ENCODE measurements at places on chromosomes 16 and 17.

DNA sequence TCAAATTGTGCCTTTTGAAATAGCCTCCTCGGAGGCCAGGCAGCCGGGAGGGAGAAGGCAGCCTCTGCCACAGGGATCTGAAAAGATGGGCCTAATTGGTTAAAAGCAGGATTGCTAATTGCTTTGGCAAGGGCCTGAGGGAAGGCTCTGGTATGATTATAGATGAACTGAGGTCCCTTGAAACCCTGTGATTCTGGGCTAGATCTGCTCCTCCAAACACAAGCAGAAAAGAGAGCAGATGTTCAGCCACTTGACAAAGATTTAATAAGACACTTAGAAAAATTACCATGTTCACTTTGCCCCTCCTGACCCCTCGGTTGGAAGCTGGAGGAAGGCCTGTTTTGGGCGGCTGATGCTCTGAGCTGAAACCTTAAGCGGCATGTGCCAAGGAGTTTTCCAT, 209.5 kb upstream of the MPHOSPH6 start:
- DNase-seq = no peak

- DNase-seq = no peak
These were observed 4.4 kb upstream of the HASPIN start for GRCh38 chr17:3719265-3719664.

GRCh38 chr17:39236981-39237441, 11.3 kb upstream of the STAC2 start:
- no peak for DNase-seq

- DNase-seq = no peak
These were observed 118.2 kb downstream of the MGAT5B start for GRCh38 chr17:76986365-76986764.

DNA sequence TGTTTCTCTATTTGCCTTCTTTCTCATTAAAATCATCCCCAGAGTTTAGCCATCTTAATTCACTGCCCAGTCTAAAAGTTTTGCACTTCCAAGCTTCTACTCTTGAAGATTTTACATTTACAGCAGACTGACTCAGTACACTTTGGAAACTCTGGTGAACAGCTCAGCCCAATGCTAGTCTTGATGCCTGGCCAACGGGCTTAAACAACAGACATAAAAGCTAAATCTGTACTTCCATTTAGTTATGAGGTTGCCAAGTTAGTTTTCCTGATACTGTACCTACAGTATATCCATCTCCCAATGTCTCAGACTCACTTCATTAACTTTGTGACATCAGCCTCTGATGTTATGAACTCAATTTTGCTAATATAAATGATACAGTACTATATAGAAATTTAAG, 891.8 kb upstream of the SOX9 start:
- no peak for DNase-seq

- DNase-seq = no peak
These were observed 15.3 kb downstream of the FOXN1 start for GRCh38 chr17:28521311-28522085.

DNA sequence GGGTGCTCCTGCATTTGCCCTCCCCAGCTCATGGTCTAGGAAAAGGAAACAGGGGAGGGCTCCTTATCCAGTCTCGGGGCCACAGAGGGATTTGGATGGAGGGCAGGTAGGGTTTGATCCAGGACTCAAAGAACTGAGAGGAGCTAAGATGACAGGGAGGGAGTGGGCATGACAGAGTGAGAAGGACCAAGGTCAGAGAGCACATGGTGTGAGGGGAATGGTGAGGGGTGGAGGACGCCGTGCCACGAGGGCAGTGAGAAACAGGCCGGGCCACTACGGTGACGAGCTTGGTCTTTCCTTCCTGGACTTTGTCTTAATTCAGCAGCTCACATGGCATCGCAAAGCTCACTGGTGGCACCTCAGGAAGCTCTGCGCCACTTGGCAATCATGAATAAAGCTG, 35.2 kb downstream of the IRF8 start:
- DNase-seq = no peak

DNA sequence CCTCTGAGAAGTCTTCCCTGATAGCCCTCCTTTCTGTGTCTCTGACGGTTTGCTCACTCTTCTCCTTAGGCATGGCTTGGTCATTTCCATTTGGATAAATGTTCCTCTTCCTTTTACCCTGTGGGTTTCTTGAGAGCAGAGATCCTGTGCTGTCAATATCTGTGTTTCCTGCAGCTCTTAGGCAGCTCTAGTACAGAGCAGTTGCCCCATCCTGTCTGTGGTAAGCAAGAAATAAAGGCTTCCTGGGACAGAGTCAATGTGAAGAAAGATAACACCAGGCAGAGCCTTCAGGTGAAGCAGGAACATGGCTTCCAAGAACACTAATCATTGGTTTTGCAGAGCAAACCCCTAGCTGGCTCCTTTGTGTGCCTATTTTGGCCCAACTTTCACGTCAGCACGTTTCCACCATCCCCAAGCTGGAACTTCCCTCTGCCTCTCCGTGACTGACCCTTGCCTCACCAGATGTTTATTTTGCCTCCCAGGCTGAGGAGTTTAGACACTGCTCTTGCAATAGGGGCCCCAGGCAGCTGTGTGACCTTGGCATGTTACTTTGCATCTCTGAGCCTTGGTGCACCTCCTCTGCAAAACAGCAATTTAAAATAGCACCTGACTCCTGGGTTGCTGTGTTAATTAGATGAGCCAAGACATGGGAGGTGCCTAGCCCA, 49.6 kb upstream of the SIAH1 start:
- DNase-seq = no peak

- no peak for DNase-seq
These were observed 941 bp upstream of the MRPS34 start for GRCh38 chr16:1773703-1774447.

- no peak for DNase-seq
These were observed 101.7 kb downstream of the MAP2K6 start for GRCh38 chr17:69516225-69516624.

GRCh38 chr16:3150346-3151218, 15.8 kb downstream of the ZNF213 start:
- DNase-seq = peak; percentile 93

- DNase-seq = no peak
These were observed 120.1 kb downstream of the RAB11FIP4 start for GRCh38 chr17:31511580-31511979.

GRCh38 chr16:68656751-68657150, 11.6 kb downstream of the CDH3 start:
- DNase-seq = no peak

DNA sequence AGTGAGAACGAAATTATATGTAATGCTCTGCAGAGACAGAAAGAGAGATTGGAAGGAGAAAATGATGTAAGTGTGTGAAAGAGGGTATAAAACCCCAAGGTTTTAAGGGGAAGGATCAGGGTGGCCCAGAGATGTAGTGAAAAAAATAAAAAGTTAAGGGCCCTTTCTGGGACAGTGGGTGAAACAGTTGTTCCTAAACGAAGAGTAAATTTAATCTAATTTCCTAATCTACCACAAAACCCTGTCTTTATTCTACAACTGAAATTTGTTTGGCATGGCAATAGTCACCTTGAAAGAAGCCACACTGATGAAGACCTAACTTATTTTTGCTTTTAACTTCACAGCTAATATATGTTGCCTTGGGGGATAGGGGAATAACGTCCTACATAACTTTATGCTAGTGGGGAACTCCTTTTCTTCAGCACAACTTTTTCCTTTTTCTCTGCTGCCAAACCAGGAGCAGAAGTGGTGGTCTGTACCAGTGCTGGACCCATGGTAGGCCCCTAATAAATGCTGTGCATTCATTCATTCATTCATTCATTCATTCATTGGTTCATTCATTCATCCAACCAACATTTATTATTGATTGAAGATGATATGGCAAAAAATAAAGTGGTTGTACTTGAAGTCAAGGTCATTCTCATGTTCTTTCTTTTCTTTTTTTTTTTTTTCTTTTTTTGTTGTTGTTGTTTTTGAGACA, 25.4 kb downstream of the CALCOCO2 start:
- no peak for DNase-seq

GRCh38 chr16:81041696-81042095, 6.1 kb downstream of the ATMIN start:
- no peak for DNase-seq

- DNase-seq = no peak
These were observed 1.7 kb downstream of the RABEP1 start for GRCh38 chr17:5283571-5284315.

DNA sequence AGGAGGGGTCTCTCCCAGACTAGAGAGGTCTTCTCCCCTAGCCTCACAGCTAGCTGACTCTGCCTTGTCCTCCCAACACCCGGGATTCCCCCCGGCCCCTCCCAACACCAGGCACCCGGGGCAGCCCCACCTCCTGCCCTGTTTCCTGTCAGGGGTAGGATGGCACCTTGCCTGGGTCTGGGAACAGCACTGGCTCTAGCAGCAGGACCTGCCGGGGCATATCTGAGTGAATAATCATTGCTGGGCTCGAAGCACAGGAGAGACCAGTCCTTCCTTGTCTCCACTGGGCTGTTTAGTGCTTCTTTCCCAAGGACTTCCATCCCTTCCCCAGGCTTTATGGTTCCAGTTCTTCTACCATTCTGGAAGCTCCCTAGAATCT, 25.7 kb downstream of the MINK1 start:
- no peak for DNase-seq

GRCh38 chr16:6165330-6165979, 1067.9 kb upstream of the EEF2KMT start:
- no peak for DNase-seq

GRCh38 chr17:40290629-40291280, 3.1 kb downstream of the CDC6 start:
- DNase-seq = no peak

DNA sequence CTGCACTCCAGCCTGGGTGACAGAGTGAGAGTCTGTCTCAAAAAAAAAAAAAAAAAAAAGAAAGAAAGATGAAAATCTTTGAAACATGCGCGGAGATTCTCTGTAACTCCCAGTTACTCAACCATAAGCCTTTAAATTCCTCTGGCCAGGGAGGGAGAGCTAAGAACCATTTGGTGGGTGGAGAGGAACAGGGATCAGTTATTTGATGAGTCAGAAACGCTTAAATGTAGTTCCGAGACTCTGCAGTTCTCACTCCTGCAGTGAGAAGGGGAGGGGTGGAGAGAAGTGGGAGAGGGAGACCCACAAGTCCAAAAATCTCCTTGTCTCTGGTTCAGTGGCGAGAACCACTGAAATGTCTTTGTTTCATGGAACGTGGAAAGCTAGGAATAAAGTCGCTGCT, 266.7 kb downstream of the SOX9 start:
- no peak for DNase-seq

DNA sequence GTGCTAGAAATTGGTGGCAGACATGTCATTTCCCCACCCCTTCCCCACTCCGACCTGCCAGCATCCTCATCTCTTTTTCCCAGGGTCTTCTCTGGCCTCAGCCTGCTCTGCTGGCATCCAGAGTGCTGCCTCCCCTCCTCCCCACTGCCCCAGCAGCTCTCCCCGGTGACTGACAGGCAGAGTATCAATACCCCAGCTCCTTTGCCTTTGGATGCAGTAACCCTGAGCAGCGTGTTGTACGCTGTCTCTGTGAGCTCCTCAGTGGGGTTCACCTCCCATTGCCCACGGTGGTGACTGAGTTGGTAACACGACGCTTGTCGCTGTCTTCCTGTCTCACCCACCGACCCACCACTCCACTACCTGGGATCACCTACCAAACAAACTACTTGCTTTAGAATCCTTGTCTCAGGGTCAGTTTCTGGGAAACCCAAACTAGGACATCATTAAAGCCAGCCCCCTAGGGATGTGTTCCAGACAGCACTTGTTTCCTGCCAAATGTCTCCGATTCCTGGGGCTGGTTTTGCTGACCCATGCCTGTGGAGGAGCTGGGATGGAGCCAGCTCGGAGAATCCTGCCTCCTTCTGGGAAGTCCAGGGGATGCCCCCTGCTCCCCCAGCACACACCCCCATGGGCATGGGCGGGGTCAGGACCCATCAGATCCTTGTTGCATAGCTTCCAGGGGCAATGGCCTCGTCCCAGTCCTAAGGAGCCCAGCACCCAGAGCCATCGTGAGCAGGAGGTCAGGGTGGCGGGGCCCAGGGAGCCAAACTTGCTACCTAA, 8.3 kb upstream of the SBK1 start:
- no peak for DNase-seq

DNA sequence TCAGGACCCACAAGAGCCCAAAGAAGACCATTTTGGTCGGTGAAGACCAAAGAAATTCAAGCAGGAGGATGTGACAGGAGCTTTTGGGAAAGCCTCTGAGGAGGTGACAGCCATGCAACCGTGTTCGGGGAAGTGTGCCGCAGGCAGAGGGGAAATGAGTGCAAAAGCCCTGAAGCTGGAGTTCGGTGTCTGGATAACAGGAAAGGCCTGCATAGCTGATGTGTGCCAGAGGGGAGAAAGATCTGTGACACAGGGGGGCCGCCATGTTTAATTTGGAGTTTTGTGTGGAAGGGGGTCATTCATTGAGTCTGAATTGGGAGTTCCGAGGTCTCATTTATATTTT, 870 bp upstream of the ZC3H7A start:
- DNase-seq = no peak

- DNase-seq = no peak
These were observed 37.3 kb upstream of the ABR start for GRCh38 chr17:1217089-1217385.

DNA sequence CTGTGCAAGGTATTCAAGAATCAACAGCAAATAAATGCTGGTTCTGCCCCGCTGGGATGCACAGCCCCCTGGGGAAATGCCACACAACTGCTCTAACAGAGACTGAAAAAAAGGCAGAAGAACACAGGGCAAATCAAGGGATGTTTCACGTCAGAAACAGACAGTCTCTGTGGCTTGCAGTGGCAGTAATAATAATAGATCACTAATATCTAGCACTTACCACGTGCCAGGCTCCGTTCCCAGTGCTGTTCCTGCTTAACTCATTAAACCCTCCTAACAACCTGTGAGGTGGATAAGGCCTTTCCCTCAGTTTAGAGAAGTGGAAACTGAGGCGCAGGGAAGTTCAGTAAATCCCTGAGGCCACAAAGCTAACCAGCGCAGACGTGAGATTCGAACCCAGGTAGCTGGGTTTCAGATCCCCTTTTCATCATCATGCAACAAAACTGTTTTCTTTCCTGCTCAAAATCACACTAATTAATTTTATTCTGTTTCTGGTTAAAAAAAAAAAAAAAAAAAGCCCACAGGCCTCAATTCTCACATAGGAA, 36.7 kb downstream of the ARHGAP17 start:
- no peak for DNase-seq

- DNase-seq = no peak
These were observed 15.2 kb downstream of the ST6GALNAC2 start for GRCh38 chr17:76570457-76570856.

GRCh38 chr17:50168319-50168718, 2.5 kb downstream of the SGCA start:
- DNase-seq = no peak

DNA sequence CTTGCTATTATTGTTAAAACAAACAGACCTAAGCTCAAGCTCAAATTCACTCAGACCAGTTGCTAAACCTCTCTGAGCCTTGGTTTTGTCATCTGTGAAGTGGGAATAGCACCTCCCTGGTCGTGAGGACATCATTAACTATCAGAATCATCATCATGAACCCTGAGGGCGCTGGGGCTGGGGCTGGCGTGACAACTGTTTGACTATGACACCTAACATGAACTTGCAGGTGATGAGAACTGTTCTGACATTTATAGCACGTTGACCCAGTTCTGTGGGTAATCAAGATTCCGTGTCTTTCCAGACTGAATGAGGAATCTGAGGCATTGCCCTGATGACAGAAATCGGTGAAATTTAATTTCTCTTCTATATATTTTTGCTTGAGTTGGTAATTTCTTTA, 71.3 kb upstream of the CDH5 start:
- DNase-seq = no peak

All from activated CD8-positive, alpha-beta memory T cell treated with anti-CD3 and anti-CD28 coated beads for 1 hour (primary cell).